ENCODE measurements at places on chromosomes 5 and 9. TPM values are rescaled to one million over a fixed set of nuclear protein-coding genes. Genes with fewer than 3 reads are reported as not detected.
A peak's percentile ranks its signal among the peaks of the same experiment; 100 is the strongest.

DNA sequence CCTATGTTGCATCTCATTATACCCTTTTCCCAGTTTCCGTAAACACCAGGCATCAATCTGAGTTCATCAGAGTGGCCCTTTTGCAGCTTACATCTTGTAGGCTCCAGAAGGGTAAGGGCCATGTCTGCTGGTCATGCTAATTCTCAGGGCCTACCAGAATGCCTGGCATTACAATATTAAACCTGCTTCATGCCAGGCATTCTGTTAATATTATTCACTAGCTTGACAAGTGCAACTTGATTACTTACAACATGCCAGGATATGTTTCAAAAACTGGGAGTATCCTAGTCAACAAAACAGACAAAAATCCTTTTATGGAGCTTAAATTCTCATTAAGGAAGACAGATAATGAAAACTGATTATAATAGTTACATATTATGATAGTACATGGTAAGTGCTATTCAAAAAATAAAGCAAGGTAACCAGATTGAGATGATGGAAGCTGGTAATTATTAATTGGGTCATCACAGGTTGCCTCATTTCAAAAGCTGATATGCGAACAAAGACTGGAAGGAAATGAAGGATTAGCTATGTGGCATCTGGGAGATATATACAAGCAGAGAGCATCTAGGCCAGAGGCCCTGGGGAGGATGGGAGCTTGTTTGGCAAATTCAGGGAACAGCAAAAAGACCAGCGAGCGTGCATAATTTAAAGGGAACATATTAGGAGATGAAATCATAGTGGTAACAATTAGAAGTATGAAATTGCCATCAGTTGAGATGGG, 406.3 kb downstream of the DMRT2 start:
- no peaks in the 10 kb centered on the region for H3K4me1 ChIP-seq
- no peak overlapping the region for H3K27ac ChIP-seq
- H3K36me3 ChIP-seq: no peaks in the 10 kb centered on the region
- H3K27me3 ChIP-seq: no peaks in the 10 kb centered on the region
- H3K4me3 ChIP-seq: no peak overlapping the region

GRCh38 chr5:2797160-2797559, 45.7 kb upstream of the IRX2 start:
- H3K27ac ChIP-seq: no peak overlapping the region
- no peaks in the 10 kb centered on the region for H3K4me1 ChIP-seq
- peak; percentile 75 for DNase-seq
- H3K4me3 ChIP-seq: no peak overlapping the region
- H3K27me3 ChIP-seq: peaks cover 14% of the 10 kb centered on the region

DNA sequence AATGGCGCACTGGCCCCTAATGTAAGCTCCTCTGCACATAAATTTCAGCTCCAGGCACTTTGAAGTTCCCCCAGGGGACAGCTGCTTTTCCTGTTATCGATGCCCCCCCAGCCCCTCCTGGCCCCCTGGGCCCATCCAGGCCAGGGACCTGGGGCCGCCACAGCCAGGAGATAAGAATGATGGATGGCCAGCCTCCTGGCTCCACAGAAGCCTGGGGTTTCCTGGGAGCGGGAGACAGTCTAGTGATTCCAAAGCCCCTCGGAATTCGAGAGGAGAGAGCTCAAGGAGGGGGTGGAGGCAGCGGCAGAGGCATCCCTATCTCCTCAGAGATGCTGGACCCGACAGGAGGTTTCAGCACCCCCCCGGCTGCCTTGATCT, 98.4 kb upstream of the HAND1 start:
- DNase-seq: peak; percentile 91
- no peak overlapping the region for H3K4me3 ChIP-seq
- no peaks in the 10 kb centered on the region for H3K4me1 ChIP-seq
- H3K36me3 ChIP-seq: no peaks in the 10 kb centered on the region
- no peak overlapping the region for H3K27ac ChIP-seq
- H3K27me3 ChIP-seq: peaks cover 53% of the 10 kb centered on the region

DNA sequence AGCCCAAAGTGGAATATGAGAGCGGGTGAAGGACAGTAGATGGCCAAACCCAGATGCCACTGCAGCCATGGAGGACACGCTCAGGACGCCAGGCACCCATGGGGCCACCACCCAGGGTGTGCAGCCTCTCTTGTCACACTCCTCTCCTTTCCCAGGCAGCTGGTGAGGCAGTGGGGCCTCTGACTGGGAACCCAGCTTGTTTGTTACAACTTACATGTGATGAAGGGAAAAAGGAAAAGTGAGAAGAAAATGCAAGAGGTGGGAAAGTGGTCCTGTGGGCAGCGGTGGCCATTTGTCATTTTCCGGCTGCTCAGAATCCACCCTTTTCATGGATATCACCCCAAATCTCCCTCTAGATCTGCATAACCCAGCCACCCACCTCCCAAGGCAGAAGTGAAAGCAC, 62.7 kb upstream of the UNC5A start:
- no peak for DNase-seq
- H3K4me1 ChIP-seq: no peaks in the 10 kb centered on the region
- no peak overlapping the region for H3K27ac ChIP-seq
- no peak overlapping the region for H3K4me3 ChIP-seq
- H3K27me3 ChIP-seq: peaks cover 36% of the 10 kb centered on the region

- H3K4me3 ChIP-seq: no peak overlapping the region
- peaks cover 22% of the 10 kb centered on the region for H3K36me3 ChIP-seq
- peaks cover 33% of the 10 kb centered on the region for H3K4me1 ChIP-seq
- DNase-seq: no peak
- H3K27me3 ChIP-seq: no peaks in the 10 kb centered on the region
- peak overlapping the region; percentile 44 for H3K27ac ChIP-seq
Measured at GRCh38 chr5:149596712-149597111, 15.4 kb downstream of the ARHGEF37 start.

DNA sequence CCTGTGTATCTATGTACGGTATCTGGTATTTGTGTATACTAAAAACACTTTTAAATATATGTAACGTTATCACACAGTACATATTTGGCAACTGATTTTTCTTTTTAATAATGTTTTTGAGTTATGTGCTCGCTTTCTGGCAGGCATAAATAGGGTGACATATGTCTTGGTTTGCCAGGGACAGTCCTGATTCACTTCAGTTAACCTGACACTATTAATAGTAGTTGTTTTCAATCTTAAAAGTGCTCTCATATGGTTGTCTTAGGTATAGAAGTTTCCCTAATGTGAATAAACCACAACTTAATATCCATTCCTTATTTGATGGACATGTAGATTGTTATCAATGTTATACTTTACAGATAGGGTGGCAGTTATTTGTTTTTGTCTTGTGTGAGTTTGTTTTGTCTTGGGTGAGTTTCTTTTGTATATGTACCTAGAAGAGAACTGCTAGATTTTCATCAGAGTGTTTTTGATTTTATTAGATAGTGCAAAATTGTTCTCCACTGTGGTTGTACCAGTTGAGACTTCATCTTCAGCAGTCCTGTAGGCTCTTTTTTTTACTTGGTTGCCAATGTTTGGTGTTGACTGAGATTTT, 7.9 kb downstream of the G3BP1 start:
- no peak for DNase-seq
- H3K4me1 ChIP-seq: peaks cover 99% of the 10 kb centered on the region
- H3K36me3 ChIP-seq: peaks cover 15% of the 10 kb centered on the region
- no peak overlapping the region for H3K4me3 ChIP-seq

GRCh38 chr9:8826281-8826680, 1026.7 kb upstream of the DMAC1 start:
- H3K27ac ChIP-seq: no peak overlapping the region
- no peak for DNase-seq
- H3K36me3 ChIP-seq: no peaks in the 10 kb centered on the region

DNA sequence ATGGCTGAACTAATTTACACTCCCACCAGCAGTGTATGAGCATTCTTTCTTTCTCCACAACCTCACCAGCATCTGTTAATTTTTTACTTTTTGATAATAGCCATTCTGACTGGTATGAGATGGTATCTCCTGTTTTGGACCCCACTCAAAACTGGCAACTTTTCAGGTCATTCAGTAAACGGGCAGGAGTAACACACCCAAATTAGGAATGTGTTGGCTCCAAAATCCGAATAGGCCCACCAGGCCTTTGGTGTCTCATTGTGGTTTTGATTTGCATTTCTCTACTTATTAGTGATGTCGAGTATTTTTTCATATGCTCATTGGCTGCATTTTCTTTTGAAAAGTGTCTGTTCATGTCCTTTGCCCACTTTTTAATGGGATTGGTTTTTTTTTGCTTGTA, 517.1 kb downstream of the TMEM232 start:
- DNase-seq: no peak
- no peaks in the 10 kb centered on the region for H3K27me3 ChIP-seq
- H3K4me3 ChIP-seq: no peak overlapping the region
- H3K36me3 ChIP-seq: no peaks in the 10 kb centered on the region
- no peaks in the 10 kb centered on the region for H3K4me1 ChIP-seq
- no peak overlapping the region for H3K27ac ChIP-seq

GRCh38 chr9:129259375-129259774, 81.3 kb upstream of the IER5L start:
- peak overlapping the region; percentile 47 for H3K4me3 ChIP-seq
- DNase-seq: no peak
- H3K36me3 ChIP-seq: no peaks in the 10 kb centered on the region
- peaks cover 18% of the 10 kb centered on the region for H3K4me1 ChIP-seq
- no peak overlapping the region for H3K27ac ChIP-seq

DNA sequence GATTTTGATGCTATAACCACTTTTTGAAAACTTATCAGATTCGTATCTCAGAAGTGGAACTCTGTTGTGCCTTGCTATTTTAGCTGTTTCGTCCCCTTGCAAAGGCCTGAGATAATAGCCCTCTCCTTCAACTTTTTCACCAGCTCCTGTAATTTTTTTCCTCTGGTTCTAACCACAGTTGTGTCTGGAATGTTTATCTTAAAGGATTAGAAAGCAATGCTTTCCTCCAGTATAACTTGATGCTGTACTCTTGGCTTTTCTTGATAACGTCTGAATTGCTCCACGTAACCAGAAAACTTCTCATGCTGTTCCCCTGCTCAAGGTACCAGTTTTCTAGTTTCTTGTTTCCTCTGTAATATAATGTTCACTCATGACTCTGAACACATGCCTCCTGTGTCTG, 209.4 kb downstream of the DTWD2 start:
- no peaks in the 10 kb centered on the region for H3K36me3 ChIP-seq
- H3K27me3 ChIP-seq: no peaks in the 10 kb centered on the region
- H3K4me1 ChIP-seq: no peaks in the 10 kb centered on the region
- H3K4me3 ChIP-seq: no peak overlapping the region

GRCh38 chr5:115624994-115625393, 842 bp downstream of the TMED7 start:
- H3K27me3 ChIP-seq: no peaks in the 10 kb centered on the region
- H3K4me3 ChIP-seq: peak overlapping the region; percentile 88
- H3K36me3 ChIP-seq: no peaks in the 10 kb centered on the region
- peak overlapping the region; percentile 93 for H3K27ac ChIP-seq
- no peak for DNase-seq

GRCh38 chr9:86749161-86749893, 198.0 kb downstream of the GAS1 start:
- no peak for DNase-seq
- H3K27me3 ChIP-seq: no peaks in the 10 kb centered on the region
- H3K4me1 ChIP-seq: peaks cover 7% of the 10 kb centered on the region

GRCh38 chr5:77892061-77893010, 116.2 kb upstream of the TBCA start:
- H3K27ac ChIP-seq: no peak overlapping the region
- DNase-seq: no peak
- H3K4me3 ChIP-seq: no peak overlapping the region
- H3K4me1 ChIP-seq: no peaks in the 10 kb centered on the region

GRCh38 chr5:102792705-102793104, 37.6 kb downstream of the PAM start:
- H3K27ac ChIP-seq: no peak overlapping the region
- no peak overlapping the region for H3K4me3 ChIP-seq
- no peak for DNase-seq
- H3K27me3 ChIP-seq: no peaks in the 10 kb centered on the region

Gene CDKN2A
- total RNA-seq: 3.1 TPM

Gene FAM169A
- total RNA-seq: 0.80 TPM

Gene CRHBP
- 0.52 TPM for total RNA-seq

Gene LCNL1
- 0.11 TPM for total RNA-seq
